ENCODE measurements at places on chromosomes 3 and 15.

DNA sequence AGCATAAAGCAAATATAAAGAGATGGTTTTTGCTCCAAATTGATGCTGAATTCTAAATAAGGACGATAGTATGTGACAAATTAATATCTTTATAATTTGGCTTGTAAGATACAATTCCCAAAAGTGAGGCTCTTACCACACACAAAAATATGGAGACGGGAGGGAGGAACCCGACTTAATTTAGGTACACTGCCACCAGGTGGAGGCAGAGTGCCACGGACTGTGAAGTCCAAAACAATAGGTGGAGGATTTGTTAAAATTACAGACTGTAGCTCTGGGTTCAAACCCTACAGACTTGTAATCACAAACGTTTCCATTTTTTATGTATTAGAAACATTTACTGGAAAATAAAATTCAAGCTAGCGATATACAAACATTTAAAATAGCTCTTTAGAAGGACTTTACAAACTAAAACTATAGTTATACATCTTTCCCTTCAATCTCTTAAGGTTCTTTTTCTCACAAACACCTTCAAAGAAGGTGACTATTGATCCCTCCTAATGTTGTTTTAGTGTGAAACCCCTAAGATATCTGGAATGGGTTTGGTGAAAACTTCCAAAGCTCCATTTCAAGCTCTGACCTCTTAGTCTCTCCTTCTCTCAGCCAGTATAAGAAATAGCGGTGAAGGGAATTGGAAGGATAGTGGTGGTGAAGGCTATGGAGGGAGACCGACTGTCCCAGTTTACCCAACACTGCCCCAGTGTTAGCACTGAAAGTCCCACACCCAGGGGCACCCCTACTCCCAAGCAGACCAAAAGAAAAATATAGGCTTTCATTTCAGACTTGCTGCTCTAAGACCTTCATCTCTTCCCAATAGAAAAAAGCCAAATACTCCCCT lies 89.7 kb downstream of the AQP9 start:
- DNase-seq = peak; percentile 25

DNA sequence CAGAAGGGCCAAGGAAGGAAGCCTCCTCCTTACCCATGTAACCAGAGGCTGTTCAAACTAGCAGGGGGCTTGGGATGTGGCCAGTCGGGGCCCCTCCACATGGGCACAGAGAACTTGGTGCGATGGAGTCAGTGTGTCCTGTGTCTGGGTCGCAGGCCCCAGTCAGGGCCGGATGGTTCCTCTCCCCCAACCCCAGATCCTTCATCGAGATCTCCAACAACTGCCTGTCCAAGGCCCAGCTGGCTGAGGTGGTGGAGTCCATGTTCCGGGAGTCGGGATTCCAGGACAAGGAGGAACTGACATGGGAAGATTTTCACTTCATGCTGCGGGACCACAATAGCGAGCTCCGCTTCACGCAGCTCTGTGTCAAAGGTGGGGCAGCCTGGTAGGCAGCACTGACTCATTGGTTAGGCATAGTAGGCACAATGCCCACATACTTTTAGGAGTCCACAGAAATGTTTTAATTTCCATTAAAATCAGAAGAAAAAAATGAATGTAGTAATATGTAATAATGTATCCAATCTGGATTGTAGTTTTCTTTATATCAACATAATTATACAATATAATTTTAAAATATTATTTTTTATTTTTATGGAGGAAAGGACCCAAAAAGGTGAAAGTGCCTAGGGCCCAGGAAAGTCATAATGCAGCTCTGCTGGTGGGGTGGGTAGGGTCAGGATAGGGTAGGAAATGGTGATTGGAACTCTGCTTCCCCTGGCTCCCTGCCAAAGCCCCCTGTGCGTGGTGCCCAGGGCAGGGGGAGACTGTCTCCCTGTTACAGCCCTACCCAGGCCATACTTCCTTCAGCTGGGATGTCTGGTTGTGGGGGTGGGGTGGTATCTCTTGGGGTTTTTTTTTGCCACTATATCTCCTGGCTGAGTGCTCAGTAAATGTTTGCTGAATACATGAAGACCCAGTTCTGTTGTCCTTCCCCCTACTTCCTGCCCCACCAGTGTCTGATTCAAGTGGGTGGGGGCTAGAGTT lies 18.6 kb downstream of the DUOX1 start:
- no peak for DNase-seq

DNA sequence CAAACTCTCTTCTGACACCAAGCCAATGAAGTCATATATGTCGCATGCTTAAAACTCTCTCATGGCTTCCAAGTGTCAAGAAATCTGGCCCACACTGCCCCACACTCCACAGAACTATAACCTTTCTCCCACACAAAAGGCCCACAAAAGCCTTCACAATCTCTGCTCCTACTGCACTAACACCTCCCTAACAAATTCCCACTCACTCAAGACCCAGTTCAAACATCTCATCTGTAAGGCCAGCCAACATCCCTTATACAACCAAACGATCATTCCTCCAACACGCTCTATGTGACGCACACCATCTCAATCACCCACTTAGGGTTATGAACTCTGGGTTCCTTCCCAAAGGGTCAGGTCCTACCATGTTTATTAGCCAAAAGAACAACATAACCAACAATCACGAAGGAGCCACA lies 13.5 kb downstream of the TBC1D2B start:
- DNase-seq = no peak

- DNase-seq = no peak
Measured at GRCh38 chr3:59180006-59180405, 130.2 kb upstream of the CFAP20DC start.

- DNase-seq = no peak
Measured at GRCh38 chr3:108724101-108724500, 33.1 kb downstream of the RETNLB start.

All from GM18507 (cell line).